Upper lobe of right lung (tissue), 1 donor: ENCODE measurements at places on chromosomes 7 and 10. TPM values are rescaled to one million over a fixed set of nuclear protein-coding genes. Genes with fewer than 3 reads are reported as not detected.
A peak's percentile ranks its signal among the peaks of the same experiment; 100 is the strongest.

DNA sequence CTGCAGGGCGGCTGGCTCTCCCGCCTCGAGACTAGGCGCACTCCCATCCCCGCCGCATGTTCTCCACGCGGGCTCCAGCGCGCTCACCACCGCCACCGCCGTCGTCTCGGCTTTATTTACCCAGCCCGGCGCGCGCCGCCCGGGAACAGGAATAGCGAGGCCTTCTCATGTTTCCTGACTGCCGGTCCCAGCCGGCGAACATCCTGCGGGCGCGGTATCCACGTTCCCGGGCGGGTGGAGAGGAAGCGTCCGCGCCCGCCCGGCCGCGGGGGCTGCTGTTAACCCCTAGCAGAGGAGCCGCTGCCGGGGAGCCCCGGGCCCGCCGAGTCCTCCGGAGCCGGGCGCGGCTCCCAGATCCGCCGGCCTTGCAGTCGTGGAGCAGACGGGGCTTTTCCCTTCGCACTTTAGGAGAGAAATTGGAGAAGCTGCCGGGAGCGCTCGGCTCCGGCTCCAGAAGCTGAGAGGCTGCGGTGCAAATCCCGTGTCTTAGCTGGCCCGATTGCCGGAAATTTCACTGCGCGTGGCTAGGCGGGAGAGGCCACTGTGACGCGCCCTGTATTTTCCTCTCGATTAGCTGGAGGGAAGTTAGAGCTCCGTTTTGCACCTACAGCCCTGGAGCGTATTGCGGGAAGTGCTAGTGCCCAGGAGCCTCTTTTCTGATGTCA, at the start of gene MKX:
Gene MKX (minus strand): TSS at position 88 of the 665 bp plus-strand sequence. CDS start 2,404 bp downstream, outside the sequence.
- peak; percentile 78 for DNase-seq

DNA sequence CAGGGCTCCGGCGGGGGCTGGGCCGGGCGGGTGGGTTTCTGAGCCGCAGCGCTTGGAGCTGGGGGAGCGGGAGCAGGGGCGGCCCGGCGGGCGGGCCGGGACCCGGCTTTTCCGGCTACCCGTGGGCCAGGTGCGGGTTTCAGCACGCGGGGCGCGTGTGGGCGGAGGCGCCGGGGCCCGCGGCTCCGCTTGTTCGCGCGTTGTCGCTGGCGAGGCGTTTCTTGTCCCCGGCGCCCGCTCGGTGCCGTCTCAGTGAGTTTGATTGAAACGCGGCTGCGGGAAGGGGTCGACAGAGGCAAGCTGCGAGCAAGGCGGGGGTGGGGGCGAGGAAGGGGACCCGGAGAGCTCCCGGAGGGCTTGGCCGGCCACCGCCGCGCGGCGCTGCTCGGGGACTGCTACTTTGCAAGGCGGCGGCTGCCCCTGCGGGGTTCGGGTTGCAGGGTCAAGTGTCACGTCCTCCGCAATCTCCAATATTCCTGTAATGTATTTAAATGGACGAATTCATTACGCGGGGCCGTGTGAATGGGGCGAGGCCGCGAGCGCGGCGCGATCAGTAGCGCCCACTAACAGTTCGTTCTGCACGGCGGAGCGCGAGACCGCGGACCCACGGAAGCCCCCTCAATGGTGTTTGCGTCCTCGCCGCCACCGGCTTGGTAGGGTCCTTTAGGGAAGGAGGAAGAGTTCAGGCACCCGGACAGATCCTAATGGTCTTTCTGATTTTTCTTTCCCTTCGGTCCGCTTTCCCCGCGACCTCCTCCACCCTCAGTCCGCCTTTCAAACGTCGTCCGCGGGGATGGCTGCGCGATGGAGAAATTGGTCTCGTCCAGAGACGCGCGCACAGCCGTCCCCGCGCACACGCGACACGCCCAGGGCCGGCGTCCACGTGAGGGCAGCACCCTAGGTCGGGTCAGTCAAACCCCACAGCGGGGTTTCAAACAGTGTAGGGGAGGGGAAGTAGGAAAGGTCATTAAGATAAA, 76.9 kb downstream of the INSIG1 start:
- no peak for DNase-seq

DNA sequence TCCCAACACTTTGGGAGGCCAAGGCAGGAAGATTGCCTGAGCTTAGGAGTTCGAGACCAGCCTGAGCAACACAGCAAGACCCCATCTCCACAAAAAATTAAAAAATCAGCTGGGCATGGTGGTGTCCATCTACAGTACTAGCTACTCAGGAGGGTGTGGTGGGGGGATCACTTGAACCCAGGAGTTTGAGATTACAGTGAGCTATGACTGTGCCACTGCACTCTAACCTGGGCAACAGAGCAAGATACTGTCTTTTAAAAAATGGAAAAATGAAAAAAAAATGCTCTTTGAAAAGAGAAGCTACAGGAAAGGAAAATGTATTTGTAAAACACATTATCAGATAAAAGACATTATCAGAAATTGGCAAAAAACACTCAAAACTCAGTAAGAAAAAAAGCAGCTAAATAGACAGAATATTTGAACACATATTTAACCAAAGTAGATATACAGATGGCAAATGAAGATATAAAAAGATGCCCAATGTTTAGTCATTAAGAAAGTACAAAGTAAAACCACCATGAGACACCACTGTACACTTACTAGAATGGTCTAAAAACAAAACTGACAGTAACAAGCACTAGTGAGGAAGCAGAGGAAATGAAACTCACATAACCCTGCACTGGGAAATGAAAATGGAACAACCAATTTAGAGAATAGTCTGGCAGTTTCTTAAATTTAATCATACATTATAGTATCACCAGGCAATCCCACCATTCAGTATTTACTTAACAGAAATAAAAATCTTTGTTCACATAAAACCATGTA, 40.5 kb downstream of the NRBF2 start:
- no peak for DNase-seq

TEX36 gene
- total RNA-seq = not detected

DNA sequence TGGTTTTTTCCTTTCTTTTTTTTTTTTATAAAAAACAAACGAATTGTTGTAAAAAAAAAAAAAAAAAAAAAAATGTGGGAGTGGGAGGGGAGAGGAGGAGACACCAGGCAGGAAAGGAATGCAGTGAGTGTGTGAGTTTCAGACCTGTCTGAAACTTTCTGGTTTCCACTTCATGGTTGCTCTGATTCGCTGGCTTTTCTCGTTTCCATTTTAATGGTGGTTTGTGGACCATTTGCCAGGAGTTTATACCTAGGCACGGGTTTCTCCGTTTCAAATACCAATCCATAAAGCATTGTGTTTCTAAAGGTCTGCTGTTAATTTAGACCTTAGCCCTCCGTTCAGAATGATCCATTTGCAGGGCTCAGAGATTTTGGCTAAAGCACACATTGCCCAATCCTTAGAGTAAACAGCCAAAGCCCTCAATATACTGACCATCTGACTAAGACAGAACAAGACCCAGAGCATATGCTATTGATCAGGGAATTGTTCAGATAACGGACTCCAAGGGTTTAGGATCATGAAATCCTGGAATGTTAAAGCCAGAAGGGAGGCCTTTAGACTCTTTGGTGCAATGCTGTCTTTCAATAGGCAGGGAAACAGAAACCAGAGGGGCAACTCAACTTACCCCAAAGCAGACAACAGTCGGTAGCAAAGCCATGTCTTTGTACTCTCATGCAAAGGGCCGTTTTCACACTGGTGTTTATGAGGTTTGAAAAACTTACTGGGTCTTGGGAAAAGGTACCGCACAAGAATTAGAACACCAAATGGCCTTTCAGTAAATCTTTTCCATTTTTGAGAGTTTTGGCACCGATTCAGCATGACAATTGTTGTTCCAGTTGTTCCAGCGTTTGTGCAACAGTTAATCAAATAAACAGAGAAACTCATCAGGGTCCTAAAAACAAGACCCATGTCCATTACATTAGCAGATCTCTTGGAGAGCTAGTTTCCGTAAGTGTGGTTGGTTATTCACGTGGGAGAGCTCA, 94.3 kb upstream of the AGBL3 start:
- DNase-seq = no peak

- no peak for DNase-seq
These were observed 69.0 kb downstream of the EZH2 start for GRCh38 chr7:148814922-148815559.

MRLN gene
- total RNA-seq = not detected

DNA sequence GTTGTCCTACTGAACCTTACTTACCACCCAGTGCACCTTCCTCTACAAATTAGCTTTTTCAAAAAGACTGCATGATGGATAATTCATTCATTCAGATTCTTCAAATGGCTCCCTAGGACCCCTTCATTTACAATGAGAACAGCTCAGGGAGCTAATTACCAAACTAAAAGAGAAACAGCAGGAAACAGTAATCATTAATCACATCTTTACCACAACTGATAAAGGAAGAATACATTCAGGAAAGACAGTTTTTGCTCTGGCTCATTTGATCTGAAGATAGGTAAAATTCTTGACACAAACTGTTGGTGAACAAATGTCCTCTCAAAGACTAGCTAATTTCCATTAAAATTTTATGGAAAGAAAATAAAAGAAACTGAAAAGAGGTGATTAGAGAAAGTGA, 1652.7 kb upstream of the LRRTM3 start:
- no peak for DNase-seq

GRCh38 chr7:149850716-149851115, 12.5 kb downstream of the ZNF862 start:
- DNase-seq = peak; percentile 16

OR2A42 gene
- not detected for total RNA-seq

DNA sequence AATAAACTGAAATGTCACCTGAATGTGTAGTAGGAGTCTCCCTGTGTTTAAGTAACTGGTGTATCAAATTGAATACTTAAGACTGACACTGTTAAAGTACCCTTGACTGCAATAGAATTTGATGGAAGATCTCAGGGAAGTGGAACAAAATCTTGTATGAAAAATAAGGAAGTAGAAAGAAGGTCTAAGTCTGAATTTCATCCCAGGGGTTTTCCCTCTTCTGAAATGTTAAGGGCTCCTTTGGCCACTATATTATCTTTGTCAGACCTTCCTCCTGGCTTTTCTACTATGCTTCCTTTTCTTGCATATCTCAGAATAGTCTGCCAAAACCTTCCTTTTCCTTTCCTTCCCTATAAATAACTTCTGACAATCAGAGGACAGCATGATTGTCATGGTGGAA, 59.6 kb downstream of the BLNK start:
- no peak for DNase-seq

DNA sequence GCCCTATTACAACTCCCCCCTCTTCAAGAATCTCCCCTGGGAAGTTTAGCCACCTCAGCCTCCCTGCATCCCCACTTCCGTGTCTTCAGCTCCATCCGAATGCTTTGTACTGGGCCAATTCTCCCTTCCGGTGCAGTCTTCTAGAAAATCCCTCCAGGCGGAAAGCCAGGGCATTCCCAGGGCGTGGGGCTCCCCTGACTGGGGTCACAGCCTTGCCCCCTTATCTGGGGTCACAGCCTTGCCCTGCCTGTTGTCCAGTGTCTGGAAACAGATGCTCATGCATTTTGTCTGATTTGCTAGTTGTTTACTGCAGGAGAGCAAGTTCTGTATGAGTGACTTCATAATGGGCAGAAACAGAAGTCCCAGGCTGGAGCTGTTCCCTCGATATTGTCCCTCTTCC, 112.5 kb upstream of the TCERG1L start:
- peak; percentile 34 for DNase-seq

GRCh38 chr10:90999512-91000172, 78.8 kb upstream of the ANKRD1 start:
- DNase-seq = no peak
